ENCODE measurements at places on chromosomes 3 and 15. TPM values are rescaled to one million over a fixed set of nuclear protein-coding genes. Genes with fewer than 3 reads are reported as not detected.
A peak's percentile ranks its signal among the peaks of the same experiment; 100 is the strongest.

GRCh38 chr3:143977341-143978262 is 6.0 kb downstream of the DIPK2A start:
- no peak for DNase-seq

GRCh38 chr3:179694731-179695130 is 41.9 kb downstream of the USP13 start:
- no peak for DNase-seq

DNA sequence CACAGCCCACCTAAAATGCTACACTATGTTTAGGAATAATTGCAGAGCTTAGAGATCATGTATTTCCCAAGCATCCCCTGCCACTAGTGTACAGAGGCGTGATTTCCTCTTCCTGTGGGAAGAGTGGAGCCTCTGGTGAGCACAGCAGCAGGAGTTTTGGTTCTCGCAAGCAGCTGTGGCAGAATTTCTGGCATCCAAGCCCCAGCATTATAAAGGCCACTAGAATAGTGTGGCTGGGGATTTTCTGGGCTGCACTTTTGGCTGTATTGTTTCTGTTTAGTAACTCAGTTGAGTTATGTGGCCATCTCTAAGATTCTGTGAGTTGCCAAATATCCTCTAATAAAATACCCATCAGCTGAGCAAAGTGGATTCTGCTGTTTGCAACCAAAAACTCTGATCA is 64.7 kb downstream of the GPR176 start:
- no peak for DNase-seq

DNA sequence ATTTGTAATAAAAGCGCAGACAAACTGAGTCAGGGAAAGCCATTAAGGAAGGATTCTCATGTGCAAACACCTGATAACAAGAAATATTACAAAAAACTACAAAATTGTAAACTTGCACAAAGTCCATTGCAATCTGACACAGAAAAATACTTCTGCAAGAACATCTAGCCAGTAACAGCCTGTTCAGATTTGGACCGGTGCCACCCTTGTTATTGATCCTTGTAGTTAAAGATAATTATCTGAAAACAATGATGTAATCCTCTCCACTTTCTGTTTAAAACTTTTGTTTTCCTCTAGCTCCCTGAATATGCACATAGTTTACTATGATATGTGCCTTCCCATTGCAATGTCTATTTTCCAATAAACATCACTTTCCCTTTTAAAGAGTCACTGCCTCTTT is 1090.2 kb downstream of the PLOD2 start:
- DNase-seq = no peak

The GOLGA8Q gene
- total RNA-seq = 2.3 TPM

- DNase-seq = peak; percentile 46
Observed at GRCh38 chr3:31106204-31106603, 211.7 kb upstream of the GADL1 start.

GRCh38 chr15:80945605-80946004 is 44.0 kb downstream of the MESD start:
- DNase-seq = no peak

DNA sequence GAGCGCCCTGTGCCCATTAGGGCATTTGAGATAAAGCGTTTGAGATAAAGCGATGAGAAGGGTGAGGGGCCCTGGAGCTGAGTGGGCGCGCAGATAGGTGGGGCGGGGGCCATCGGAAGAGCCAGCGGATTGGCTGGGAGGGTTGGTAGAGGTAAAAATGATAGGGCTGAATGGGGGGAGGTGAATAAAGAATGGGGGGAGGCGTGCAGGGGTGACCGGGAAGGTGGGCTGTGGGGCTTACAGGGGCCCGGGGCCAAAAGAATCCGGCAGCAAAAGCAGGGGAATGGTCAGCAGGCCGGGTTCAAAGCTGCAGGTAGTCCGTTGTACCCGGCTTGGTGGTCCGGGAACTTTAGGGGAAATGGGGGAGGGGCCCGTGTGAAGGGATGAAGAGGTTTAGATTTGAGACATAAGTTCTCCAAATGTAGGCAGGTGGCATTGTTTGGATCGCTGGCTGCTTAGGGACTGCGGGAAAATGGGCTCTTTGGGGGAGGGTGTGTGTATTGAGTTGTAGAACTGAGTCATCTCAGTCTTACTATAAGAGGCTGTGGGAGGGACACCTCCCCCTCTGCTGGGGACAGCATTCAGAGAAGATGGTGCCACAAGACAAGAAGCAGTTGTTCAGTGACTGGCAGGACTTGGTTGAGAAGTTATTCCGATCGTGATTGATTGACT is 610 bp downstream of the ARID3B start:
- DNase-seq = peak; percentile 51

The REC114 gene
- total RNA-seq = not detected

DNA sequence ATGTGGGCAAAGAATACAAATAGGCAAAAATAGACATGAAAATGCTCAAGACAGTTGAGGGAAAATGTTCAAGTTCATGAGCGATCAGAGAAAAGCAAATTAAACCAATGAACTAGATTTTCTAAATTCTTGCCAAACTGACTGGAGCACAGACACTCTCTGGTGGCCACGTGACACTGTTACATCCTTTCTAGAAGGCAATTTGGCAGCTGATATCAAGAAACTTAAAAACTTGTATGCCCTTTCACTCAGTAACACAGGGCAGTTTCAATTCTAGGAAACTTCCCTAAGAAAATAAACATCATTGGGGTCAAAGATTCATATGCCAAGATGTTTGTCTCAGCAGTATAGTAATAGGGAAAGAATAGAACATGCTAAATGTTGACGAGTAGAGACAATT is 52.2 kb downstream of the ABHD5 start:
- no peak for DNase-seq

DNA sequence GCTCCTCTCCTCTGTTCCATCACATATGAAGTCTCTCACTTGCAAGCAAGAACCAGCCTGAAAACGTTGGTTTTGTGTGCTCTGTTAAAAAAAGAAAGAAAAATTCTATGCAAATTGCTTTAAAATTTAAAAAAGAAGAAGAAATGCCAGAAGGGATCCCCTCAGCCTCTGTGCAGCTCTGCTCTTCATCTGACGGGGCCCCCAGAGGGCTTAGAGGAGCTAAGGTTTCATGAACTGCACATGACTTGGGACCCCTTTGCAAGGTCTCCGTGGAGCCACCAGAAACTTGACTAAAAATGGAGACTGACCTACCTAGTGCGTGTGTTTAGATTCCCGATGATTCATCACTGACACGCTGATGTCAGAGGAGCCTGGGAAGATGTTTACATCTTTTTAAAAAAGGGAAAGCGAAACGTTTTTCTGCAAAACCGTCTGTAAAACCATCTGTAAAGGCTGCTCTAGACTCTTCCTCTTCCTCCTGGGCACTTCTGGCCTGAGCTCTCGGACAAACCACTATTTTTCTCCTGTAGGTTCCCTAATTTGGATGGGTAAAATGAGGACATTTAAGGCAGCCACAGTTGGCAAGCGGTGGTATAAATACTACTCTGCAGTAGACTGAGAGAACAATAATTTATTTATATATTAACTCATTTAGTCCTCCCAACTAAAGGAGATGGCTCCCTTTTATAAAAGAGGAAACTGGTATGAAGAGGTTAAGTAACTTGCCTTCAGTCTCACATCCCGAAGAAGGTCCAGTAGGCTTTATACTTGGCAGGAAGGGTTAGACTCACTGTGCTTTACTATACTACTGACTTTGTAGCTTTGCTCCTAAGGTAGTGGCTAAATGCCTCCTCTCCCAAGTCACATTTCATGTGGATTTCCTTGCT is 67.2 kb upstream of the POLG start:
- DNase-seq = no peak

DNA sequence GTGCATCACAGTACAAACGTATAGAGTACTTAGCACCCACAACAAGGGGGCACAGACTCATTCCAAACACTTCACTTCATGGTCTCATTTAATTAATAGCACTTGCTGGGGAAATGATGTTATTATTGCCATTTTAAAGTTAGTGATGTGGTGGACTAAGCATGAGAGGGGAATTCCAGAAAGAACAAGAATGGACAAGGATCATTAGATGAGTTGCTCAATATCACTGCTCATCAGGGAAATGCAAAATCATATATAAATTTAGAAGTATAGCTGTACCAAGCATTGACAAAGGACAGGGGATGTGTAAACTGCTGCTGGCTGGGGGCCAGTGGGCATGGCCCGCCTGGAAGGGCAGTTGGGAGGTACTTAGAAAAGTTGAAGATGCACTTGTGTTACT is 14.6 kb downstream of the PRR20G start:
- DNase-seq = no peak

GRCh38 chr3:169144731-169145130 is 518.8 kb downstream of the MECOM start:
- DNase-seq = no peak

- DNase-seq = no peak
Observed at GRCh38 chr3:4981294-4981664, 2.0 kb downstream of the BHLHE40 start.

The SLC28A2 gene
- total RNA-seq = not detected

DNA sequence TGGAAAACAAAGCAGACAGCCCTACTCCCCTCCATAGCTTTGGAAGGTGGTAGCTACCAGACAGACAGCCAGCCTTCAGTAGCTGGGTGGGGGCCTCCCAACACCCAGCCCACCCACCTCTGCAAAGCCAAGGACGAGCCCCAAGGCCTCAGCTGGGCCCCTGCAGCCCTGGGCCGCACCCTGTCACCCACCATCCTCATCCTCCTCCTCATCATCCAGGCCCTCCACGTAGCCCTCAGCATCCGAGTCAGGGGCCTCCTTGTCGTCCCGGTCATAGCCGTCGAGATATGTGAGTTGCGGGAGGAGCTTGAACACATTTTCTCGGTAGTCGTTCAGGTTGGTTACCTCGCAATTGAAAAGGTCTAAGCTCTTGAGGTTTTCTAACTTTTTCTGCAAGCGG is 36.5 kb downstream of the ANP32A start:
- DNase-seq = peak; percentile 29

All from ureter (tissue), 1 donor.